ENCODE measurements at places on chromosomes 3 and 15. TPM values are rescaled to one million over a fixed set of nuclear protein-coding genes. Genes with fewer than 3 reads are reported as not detected.

The KCNAB1 gene
- total RNA-seq, result 0.21 TPM

The AGBL1 gene
- total RNA-seq, result not detected

GRCh38 chr3:11661827-11662226 lies 18.1 kb upstream of the VGLL4 start:
- DNase-seq, result no peak

GRCh38 chr15:57835119-57835518 lies 128.6 kb downstream of the POLR2M start:
- no peak for DNase-seq

DNA sequence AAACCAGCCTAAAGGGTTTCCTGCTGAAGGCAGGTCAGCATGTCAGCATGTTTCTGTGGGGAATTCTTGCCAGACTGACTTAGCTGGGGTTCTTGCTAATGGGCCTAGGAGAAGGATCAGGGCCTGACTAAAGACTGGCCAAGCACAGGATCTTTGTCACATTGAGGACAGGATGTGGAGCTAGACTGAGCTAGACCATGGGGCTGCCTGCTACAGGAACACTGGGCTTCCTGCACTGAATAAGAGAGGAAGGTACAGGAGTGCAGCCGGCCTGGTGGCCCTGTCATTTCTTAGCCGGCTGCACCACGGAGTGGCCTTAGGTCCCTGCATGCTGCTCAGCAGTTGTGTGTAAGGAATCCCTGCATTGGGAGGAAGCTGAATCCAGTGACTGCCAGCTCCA lies 68.2 kb downstream of the GABRG3 start:
- no peak for DNase-seq

The RBM15B gene
- total RNA-seq, result 50.3 TPM

DNA sequence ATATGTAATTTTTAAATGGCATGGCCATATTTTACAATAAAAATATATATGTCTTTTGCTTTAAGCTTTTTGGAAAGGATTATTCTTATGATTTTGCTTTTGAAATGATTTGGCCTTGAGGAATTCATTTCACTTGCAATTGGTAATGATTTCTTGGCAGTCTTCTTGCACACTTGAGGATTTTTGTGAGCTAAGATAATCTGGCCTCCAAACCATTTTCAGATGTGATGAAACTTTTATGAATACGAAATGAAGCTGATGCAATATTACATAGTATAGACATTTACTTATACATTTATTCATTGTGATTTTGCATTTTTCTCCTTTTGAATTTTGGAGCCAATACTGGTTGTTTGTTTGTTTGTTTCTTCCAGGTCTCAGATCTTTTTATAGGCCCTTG lies 6.4 kb upstream of the SH2D7 start:
- DNase-seq, result no peak
